D341Med (cell line): ENCODE measurements at places on chromosomes 5 and 9.

DNA sequence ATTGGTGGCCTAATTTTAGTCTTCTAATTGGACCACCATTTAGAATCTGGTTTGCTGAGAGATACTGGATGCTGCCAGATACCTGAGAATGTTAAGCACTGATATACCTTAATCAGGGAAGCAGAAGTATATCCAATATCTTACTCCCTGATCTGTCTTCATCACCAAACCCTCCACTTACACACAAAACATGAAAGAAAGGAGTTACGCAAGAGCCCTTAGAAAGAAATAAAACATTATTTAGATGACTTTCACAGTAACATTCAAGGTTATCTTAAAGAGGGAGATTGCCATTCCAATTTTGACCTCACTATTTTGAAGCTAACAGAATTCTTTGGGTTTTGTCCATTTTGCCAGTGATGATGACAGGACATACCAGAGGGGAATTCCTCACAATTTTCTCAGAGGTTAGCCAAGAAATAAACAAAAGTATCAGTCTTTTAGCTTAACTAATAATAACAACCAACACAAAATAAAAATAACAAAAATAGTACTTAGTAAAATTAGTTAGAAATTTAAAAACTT lies 496.1 kb downstream of the NFIB start:
- DNase-seq = no peak

DNA sequence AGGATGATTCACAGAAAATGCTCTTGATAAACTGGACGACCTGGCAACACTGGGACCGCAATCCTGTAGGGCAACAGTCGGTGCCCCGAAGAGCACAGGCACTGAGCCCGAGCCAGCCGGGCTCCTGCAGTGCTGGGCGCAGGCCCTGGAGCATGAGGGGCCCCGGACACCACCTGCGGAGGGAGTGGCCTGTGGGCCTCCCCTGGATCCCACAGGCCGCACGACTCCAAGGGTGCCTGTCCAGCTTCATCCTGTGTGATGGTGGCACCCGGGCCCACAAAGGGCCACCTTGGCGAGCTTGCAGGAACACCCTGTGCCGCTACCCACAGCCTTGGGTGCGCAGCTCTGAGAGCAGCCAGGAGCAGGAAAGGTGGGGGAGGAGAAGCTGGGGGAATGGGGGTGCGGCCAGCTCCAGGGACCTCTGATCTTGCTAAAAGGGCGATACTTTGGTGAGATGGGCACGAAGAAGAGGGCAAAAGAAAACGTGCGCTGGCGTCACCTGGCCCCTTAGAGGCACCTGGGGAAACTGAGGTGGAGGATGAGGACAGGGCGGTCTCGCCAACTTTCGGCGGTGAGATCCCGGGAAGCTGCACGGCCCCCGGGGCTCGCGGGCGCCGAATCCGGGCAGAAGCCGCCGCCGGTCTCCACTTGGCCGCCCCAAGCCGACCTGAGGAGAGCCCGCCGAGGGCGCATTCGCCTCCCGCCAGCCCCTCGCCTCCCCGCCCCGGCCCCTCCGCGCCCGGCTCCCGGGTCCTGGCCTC lies 722 bp downstream of the TBC1D9B start:
- DNase-seq = no peak

DNA sequence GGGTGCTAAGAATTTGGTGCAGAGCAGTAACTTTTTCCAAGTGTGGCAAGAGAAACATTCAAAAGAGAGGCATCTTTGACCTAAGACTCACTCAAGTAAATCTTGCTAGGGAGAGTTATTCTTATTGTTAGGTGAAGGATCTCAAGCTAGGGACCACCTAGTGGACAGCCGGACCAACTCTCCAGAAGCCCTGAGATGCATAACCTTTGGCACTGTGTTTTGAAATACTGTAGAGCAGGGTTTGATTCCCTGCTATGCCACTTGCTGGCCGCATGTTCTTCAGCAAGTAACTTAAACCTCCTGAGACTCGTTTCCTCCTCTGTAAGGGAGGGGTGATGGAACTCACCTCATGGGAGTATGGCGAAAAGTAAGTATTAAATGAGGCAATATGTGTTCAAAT lies 336.1 kb upstream of the ADAMTSL1 start:
- DNase-seq = no peak

DNA sequence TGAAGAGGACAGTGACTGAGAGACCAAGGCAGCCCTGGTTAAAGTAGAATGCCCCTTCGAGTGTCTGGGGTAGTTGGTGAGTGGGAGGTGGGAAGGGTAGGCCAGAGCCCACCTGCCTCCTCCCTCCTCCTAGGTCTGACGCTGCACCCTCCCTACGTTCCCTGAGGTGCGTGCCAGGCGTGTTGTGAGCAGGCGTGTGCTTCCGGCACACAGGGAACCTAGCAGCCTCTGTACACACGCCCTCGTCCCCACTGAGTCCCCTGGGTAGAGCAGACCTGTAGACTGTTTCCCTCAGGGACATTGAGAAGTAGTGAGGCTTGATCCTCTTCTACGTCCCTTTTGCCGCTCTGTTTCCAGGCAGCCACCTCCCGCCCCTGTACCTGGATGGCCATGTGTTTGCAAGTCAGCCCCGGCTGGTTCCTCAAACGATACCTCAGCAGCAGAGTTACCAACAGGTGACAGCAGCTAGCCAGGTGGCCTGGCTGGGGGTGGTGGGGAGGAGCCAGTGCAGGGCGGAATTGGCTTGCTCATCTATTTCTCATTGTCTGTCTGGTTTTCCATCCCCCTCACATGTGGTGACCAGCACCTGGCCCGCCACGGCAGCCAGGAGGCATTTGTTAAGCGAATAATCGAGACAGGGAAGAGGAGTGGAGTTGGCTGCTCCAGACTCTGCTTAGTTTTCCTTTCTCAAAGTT lies 16.8 kb upstream of the POMT1 start:
- DNase-seq = no peak

GRCh38 chr9:33185858-33186257 lies 18.7 kb upstream of the B4GALT1 start:
- DNase-seq = no peak

DNA sequence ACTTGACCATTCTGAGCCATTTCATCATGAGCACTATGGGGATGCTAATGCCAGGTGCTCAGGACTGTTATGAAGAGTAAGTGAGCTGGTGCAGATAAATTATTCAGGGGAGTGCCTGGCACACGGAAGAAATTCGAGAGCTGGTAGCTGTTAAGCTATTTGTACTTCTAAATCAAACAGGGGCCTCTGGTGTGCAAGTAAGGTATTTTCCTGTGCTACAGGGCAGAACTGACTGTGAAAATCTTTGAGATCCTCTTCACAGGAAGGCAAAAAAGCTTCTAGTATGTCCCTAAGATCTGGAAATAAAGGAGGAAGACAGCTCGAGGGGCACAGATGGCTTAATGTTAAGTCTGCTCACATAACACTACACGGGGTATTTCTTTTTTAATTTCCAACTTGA lies 106.3 kb upstream of the SPOCK1 start:
- DNase-seq = no peak

DNA sequence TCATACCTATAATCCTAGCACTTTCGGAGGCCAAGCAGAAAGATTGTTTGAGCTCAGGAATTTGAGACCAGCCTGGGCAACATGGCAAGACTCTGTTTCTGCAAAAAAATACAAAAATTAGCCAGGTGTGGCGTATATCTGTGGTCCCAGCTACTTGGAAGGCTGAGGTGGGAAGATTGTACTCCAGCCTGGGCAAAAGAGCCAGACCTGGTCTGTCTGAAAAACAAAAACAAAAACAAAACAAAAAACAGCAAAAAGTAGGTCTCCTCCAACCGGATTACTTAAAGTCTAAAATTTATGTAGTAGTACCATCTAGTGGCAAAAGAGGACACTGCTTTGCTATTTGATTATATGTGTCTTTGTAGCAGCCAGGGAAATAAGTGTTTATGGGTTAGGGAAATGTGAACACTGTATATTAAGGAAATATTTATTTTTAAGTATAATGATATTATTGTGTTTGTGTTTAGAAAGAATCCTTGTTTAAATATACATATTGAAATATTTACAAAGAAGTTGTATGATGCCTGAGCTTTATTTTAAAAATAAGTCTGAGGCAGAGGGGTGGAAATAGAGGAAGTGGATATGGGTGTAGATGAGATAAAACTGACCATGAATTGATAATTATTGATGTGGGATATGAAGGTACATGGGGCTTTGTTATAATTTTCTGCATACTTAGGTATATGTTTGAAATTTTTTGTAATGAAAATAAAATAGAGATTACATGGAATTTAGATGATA lies 20.0 kb downstream of the APC start:
- peak; percentile 47 for DNase-seq

DNA sequence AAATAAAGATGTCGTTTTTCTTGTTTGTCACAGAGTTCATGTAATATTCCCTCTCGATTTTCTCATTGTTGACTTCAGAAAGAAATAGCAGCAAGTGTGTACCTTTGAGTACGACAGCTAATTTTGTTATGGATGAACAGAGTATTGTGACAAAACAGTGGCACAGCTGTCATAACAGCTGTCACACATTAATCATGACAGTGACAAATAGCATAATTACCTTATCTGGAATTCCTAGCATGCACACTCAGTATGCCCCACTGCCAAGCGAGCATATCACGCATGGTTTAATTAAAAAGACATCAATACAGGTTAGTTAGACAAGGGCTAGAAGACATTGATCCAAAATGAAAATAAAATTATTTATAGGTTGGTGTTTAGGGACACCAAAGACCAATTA lies 375.1 kb downstream of the SPATA31D1 start:
- no peak for DNase-seq

DNA sequence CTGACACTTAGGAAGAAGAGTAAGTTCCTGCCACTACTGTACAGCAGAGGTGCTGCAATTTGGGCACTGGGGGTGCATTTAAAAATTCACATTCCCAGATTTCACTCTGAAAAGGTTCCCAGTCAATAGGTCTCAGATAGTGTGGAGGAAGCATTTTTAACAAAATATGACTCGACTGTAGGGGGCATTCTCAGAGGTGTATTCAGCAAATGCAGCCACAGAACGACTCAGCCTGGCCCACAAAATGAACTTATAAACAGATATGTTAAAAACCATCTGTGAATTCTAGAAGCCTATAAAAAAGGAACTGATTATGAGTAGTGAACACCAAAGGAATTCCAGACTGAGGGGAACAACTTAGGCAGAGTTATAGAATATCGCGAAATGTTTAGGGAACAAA lies 31.1 kb downstream of the MLLT3 start:
- no peak for DNase-seq

DNA sequence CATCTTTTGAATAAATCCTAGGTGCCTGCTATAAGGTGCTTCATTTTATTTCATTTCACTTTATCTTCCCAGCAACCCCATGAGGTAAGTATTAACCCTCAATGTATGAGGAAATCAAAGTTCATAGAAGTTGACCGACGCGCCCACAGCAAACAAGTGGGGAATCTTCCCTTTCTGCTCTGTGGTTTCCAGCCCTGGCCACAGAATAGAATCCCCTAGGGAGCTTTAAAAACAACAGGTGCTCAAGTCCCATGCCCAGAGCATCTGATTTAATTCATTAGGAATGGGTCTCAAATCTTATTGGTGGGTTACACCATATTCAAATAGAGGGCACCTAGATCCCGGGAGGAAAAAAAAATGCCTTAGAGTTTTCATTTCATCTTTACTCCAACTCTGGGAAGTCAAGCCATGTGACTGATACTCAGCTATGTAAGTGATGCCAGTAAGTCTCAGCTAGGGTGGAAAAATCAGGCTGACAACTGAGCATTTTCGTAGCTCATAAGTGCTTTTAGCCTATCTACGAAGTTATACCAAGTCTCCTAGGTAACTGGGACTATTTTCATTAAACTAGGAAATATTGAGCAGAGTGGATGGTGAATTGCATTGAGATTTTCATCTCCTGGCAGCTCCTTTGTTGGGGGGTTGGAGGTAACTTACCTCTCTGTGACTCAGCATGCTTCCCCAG lies 353.4 kb upstream of the SLC30A5 start:
- DNase-seq = no peak

GRCh38 chr5:159804121-159804520 lies 112.2 kb upstream of the ADRA1B start:
- no peak for DNase-seq

DNA sequence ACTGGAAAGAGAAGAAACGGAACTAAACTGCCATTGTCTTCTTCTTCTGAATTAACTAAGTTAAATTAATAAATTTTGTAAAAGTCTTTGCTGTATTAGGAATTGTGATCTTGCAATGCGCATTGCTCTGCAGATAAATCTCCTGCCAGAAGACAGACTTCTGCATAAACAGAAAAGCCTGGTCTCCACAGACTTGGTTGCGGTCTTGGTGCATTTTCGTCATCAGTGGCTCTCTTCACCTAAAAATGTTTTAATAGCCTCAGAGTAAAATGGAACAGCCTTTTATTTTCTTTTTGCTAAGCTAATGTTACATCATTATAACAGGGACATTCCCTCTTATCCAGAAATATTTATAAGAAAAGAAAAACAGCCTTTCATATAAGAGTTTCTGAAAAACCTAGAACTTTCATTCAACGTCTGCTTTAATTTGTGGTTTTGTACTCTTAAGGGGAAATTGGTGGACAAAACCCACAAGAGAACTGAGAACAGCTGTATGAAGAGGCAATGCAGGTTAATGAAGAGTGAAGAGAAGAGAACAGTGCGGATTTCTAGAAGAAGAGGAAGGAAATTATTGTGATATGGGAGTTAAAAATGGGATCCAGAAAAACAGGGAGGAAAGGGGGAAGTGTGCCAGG lies 10.1 kb downstream of the IFNA5 start:
- no peak for DNase-seq

DNA sequence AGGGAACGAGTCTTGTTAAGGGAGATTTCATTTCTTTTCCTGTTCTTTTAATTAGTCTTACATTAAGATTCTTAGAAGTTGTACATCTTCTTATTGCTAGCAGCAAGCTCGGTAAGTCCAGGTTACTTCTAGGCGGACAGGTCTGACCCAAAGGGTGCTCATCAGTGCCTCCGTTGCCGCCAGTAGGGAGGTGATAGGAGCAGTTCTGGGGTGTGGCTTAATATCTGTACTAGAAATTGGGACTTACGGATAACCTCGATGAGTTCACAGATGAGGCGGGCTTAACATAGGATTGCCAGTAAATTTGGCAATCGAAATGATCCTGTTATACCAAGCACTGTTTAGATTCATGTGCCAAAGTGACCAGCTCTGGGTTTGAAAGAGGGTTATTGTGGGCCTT lies 278.8 kb downstream of the FANCC start:
- DNase-seq = no peak

DNA sequence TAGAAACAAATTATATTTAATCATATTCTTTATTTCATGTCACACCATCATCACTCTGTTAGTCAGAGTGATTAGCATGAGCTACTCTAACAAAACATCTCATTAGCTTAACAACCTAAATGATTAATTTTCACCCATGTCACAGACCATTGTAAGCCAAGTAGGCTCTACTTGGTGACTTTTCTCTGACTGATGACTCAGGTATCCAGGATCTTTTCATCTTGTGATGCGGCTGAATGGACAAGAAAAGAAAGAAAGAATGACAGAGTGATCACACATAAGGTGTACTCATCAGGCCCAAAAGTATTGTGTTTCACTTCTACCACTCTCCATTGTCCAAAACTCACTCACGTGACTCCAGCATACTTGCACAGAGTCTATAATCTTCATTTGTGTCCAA lies 299.3 kb downstream of the ANXA1 start:
- no peak for DNase-seq

- no peak for DNase-seq
Observed at GRCh38 chr5:175711031-175711430, 53.2 kb downstream of the HRH2 start.

- no peak for DNase-seq
Observed at GRCh38 chr5:64566310-64566916, 60.6 kb downstream of the RGS7BP start.
